T-cell (primary cell): ENCODE measurements at places on chromosomes 5 and 9.
A peak's percentile ranks its signal among the peaks of the same experiment; 100 is the strongest.

- DNase-seq = peak; percentile 29
Measured at GRCh38 chr9:134066913-134067851, 644 bp downstream of the BRD3 start.

DNA sequence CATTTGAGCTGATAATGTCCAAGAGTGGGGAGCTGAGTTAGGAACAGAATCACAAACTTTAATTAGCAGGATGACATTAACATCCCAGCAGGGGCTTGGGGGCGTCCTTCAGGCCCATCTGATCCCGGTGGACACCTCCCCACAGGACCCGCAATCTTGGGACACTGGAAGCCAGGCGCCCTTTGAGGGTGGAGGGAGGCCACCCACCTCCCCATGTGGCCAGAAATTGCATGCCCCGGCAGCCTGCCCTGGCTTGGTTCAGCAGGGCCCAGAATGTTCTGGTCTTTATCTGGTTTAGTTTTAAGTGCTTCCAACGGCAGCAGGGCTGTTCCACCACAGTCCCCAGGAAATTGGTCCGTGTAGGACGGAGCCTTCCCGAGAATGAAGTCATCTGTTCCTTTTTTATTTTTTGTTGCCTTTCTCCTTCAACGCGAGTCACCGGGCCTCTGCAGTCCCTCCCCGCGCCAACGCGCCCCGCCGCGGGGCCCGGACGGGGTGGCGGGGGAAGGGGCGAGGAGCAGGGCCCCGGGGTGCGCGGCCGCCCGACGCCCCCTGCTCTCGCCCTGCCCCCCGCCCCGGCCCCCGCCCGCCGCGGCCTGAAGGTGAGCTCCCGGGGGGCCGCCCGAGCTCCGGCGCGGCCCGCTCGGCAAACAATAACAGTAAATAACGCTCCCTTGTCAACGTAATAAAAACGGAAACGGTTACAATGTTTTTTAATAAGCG, 207.9 kb downstream of the C9orf50 start:
- DNase-seq = no peak

GRCh38 chr5:33501899-33502298, 61.1 kb downstream of the TARS1 start:
- DNase-seq = no peak

DNA sequence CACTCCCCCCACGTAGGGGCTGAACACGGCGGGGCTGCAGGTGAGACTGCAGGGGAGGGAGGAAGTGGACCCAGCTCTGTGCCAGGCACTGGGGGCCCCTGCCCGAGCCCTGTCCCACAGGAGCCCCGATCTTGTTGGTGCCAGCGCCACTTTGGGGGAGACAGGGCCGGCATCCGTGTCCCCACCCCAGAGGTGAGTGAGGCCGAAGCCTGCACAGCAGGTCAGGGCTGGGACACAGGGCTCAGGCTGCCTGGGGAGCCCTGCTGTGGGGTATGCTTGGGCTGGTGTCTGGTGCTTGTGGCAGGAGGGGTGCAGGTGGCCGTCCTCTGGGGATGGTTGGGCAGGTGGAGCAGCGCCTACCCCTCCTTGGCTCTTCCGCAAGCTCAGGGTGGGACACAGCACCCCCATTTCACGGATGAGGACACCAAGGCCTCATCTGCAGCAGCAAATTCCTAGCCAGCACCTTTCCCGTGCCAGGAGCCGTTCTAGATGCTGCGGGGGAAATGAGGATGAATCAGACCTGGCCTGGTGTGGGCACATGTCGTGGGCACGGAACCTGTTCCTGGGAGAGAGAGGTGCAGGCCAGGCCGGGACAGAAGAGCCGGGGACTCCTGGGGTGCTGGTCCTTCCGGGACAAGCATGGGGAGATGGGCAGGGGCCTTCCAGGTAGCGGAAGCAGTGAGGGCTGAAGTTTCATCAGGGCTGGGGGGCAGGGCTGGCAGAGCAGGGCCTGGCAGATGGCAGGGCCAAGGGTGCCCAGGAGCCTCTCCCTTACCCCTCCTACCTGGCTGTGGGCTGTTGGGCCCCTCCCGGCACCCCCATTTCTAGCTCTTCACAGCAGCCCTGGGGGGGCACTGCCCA, 35.2 kb downstream of the KCNT1 start:
- no peak for DNase-seq

DNA sequence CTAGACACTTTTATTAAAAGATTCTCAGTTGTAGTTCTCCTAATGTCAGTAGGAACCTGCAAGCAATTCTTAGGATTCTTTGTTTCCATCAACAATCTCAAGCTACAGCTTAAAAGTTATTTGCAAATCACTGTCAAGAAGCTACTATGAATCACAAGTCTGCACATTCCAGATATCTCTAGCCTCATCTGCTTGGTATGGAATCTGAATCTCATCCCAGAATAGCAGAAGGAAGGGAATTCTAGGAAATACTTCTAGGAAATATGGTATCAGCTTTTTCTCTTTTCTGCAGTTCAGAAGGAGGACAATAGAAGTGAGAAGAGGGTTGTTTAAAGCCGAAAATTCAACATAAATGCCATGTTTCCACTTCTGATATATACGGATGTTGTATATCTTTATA, 792.2 kb upstream of the CDH9 start:
- no peak for DNase-seq
